Osteocyte (in vitro differentiated cells): ENCODE measurements at places on chromosomes 2 and 18.

DNA sequence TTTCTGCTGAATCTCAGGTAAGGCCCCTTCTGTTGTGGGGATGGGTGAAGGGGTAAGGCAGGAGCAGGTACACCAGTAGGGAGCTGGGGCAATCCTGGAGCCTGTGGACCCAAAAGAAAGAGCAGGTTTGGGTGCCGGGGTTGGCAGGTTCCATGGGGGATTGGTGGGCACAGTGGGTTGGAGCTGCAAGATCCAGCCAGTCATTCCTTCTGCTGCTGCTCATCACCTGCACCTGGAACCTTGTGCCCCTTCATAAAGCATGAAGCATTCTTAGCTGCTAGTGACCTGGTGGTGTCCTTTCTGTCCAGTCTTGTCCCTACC, 24.9 kb downstream of the FHOD3 start:
- DNase-seq: no peak

GRCh38 chr2:1026141-1026540, 75.5 kb downstream of the SNTG2 start:
- no peak for DNase-seq

DNA sequence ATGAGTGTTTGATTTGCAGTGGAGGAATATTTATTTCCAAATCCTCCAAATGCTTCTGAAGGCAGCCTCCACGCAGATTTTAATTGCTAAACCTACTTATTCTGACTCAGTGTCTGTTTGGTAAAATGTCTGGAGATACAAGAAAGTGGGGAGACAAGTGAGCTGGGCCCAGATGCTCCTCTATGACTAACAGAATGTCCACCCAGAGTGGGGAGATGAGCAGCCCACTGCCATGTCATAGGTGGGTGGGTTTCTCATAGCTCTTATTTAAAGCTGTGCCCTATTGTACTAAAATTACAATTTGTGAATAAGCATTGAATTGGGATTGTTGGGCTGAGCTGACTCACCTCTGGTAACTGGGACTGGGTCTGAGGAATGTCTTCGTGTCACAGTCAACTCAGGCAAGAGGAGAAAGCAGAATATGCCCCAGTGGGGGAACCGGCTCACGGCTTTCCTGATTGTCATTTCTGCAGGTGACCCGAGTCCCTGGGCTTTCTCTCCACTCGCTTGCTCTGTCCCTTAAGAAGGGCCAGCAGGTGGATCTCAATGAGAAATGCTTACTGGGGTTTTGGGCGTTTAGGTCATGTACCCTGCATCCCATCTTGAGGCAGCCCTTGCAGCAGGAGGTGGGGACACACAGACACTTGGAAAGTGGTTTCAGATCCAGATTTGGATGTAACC, 116.3 kb upstream of the SPRED2 start:
- no peak for DNase-seq

DNA sequence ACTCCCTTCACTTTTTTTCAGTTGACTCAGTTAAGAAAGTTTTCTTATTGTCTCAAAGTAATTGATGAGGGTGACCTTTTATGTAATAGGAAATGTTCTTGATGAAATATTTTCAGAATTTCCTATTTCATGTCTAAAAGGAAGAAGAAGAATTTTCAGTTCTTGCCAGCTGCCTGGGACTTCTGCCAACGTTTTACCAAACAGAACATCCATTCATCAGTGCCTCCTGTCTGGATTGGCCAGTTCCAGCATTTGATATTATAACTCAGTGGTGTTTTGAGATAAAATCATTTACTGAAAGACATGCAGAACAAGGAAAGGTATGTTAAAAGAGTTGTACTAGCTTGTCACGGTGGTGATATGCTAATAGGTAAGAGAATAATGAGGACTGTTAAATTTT, 104.7 kb upstream of the MYO3B start:
- DNase-seq: no peak

- DNase-seq: no peak
Observed at GRCh38 chr2:70454936-70455544, 98.6 kb downstream of the TGFA start.

GRCh38 chr2:175366815-175367214, 185.3 kb upstream of the ATP5MC3 start:
- DNase-seq: no peak

DNA sequence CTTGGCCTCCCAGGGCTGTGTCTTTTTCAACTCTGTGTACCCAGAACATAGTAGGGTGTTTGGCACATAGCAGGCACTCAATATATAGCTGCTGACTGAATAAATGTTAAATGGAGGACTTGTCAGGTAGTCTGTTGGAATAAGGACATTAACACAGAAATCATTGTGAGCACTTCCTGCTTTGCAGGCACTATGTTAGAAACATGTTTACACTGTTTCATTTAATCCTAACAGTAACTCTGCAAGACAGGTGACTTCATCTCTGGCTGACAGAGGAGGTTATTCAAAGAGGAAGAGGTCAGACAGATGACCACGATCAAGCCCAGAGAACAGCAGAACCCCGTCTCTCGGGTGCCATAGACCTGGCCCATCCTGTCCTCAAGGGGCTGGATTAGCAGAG, 28.0 kb upstream of the PIEZO2 start:
- DNase-seq: no peak

GRCh38 chr2:209547726-209548125, 123.9 kb downstream of the MAP2 start:
- DNase-seq: no peak

GRCh38 chr2:166017208-166017607, 63.6 kb upstream of the TTC21B start:
- no peak for DNase-seq

DNA sequence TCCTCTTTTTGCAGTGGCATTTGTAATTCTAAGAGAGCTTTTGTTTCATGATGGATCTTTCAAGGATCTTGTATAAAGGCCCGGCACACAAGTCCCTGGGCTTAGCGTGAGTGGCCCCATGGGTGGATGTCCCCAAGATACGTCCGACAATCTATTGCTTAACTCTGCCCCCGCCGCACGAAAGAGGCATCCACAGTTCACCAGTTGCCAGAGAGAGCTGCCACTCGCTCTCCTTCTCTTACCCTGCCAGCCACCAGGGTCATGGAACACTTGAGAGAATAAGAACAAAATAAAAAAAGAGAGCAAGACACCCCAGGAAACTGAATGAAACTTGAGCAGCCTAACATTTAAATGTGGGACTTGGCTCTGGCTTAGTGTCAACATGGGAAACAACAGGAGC, 92.3 kb downstream of the CTAGE1 start:
- DNase-seq: no peak

GRCh38 chr2:54477896-54478295, 21.8 kb downstream of the SPTBN1 start:
- no peak for DNase-seq

- no peak for DNase-seq
Observed at GRCh38 chr2:189685540-189686229, 11.2 kb downstream of the ANKAR start.

DNA sequence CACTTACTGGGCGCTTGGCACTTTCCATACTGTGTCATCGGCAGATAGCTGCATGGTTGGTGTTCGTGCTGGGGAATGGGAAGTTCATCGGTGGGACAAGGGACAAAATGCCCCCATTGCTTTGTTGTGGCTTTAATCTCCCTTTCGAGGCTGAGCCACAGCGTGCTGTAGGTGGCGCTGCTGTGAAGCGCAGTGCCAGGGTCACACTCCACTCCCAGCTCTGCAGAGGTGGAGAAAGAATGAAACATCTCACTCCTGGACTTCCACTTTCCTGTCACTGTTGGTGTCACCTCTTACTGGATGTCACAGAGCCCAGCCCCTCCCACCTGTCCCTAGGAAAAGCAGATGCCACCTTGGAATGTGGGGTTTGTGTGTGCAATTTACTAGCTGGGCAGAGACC, 8.7 kb downstream of the TYMS start:
- no peak for DNase-seq

DNA sequence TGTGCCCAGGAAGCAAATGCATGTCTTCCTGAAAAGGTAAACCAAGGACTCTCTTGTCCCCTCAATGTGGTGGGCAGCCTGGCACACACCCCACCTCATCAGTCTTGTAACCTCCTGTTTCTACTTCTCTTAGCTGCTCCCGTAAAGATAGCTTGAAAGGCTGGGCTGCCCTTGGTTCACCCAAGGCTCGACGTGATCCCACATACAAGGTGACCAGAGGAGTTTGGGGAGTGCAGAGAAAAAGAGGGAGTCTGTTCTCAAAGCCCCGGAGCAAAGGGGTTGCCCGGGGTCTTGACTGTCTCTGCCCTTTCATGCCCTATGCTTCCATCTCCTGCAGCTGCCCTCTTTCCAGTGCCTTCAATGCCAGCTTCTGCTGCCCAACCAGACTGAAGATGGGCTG, 18.3 kb upstream of the FOSL2 start:
- no peak for DNase-seq

- DNase-seq: no peak
Observed at GRCh38 chr2:71379086-71379485, 47.5 kb downstream of the ZNF638 start.

- peak; percentile 75 for DNase-seq
Observed at GRCh38 chr2:231673348-231673770, 35.0 kb upstream of the PTMA start.

DNA sequence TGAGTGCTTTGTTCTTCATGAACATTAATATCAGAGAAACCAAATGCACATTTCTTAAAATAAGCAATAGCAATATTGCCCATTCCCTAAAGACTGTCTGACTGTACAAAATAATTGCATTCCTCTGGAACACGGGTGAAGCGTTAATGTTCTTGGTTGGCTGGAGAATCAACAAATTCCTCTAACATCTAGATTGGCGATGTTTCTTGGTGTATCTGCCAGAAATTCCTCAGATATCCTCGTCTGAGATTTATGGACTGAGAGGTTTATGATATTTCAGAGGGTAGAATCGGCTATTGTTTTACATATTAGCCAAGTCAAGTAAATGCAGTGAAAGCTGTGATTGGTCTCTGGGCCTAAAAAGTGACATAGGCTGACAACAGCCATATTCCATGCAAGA, 27.1 kb upstream of the SPTBN1 start:
- no peak for DNase-seq

DNA sequence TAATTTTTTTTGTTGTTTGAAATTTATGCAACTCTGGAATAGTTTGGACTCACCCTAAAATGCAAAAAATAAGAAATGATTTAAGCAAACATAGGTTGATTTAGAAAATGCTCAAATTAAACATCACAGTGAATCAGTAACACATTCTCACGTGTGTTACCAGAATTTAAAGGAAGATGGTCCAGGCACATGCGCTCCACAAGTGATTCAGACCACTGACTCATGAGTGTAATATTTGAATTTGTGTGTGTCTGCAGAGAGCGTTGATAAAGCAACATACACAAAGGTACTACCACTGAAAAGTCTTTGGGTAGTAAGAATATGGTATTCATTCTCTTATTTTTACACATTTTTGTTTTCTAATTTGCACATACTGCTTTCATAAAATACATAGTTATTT, 7.9 kb downstream of the SS18 start:
- DNase-seq: no peak

DNA sequence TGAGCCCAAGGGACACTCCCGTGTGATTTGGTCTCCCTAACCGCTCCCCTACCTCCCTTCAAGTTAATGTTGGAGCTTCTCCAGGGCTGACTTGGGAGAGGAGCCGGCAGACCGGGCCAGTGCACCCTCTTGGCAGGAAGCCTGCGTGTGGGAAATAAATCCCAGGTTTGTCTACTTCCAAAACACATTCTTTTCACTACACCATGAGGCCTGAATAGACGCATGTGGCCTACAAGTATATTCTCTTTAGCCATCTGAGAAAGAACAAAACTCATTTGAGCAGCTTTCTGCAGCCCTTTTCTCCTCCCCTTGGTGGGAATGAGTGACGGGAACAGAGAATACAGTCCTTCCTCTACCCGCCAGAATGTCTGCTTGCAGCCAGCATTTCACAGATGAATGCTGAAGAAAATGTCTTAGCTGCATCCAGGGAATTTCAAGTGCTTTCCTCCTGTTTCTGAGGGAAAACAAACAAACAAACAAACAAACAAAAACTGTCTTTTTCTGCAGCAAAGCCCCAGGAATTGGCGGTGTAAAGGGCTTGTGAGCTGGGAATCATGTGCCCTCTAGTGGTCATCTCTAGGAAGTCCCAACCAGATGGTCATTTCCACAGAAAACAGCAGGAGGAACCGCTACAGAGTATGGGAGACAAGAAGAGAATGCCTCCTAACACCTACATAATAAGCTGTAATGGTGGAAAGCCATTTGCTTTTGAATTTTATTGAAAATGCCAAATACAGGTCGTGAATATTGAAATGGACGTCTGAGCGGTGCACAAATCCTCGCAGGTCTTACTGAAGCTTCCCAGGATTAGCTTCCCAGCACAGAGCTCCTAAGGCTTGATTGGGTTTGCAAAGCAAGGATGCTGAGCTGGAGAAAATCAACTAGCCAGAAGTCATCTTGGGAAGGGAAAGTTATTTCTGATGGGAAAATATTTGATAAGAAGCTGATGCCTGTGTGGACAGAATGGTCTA, 41.2 kb upstream of the DAPL1 start:
- no peak for DNase-seq

DNA sequence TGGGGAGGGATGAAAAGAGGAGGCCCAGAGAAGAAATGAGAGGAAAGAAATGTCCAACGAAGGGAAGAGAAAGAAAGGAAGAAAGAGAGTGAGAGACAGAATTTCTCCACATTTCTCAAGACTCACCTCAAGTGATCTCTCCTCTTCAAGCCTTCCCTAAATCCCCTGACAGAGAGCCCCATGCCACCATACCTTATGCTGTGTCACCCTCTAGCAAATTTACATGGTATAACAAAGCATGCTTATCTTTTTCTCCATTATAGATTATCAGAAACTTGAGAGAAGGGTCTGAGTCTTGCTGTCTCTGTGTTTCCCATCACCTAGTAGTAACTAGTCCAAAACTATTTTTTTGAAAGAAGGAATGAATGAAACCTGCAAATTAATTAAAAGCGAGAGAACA, 1208.4 kb downstream of the DPP10 start:
- no peak for DNase-seq

- DNase-seq: no peak
Observed at GRCh38 chr18:12867441-12868123, 16.5 kb downstream of the PTPN2 start.

DNA sequence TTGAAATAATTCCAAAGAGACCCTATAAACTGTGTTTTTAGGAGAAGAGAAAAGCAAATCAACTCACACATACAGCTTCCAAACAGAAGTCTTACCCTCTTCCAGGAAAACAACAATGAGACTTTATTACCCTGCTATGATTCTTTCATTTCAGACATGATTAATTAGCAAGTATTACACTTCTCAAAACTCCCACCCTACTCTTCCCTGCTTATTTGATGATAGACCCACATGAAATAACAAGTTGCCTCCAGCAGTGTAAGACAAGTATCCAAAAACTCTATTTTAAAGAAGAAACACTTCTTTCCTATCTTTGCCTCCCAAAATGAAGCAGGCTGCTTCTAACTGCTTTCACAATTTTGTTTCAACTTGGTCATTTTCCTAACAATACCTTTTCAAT, 4.1 kb downstream of the FIGN start:
- DNase-seq: no peak

DNA sequence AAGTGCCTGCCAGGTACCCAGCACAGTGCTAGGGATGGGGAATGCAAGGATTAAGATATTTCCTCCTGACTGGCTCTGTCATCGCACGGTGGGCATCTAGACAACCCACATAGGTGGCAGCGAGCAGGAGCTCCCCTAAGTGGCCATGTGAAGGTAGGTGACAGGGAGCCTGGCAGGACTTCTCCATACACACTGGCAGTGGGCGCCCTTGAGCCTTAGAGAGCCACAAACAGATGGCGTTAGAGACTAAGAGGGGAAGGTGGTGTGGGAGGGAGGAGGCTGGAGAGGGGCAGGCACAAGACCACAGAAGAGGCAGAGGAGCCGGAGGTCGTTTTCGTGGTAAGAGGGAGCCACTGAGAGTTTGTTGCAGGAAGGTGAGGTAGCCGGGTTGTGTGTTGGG, 15.2 kb downstream of the PRELID3A start:
- no peak for DNase-seq
